ENCODE measurements at places on chromosomes 6 and 20.

DNA sequence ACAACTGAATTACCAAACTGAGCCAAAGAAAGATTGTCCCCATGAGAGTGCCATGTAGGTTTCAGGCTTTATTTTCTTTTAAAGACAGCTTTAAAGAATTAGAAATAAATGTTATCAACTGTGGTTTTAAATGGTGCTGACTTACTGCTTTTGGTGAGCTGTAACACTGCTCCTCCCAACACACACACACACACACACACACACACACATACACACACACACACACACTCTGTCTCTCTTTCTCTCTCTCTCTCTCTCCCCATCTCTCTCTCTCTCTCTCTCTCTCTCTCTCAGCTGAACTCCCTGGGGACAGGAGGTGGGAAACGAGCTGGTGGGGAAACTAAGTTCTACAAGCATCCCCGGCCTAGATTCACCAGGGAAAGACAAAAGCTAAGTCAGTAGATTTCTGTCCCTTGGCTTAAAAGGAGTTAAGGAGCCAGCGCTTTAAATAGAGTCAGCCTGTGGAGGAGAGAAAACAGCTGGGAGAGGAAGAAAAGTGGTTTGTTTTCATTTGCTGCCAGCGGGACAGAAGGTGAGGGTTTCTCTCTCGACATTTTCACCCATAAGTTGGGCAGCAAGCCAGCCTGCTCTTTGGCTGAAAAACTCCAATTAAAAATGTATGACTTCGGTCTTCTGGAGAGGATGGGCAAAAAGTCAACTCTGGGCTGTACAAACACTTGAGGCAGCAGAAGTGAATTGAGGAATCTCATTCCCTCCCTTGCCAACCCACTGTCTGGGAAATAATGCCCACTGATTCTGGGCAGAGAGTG is 27.4 kb downstream of the CBLN4 start:
- DNase-seq: no peak

DNA sequence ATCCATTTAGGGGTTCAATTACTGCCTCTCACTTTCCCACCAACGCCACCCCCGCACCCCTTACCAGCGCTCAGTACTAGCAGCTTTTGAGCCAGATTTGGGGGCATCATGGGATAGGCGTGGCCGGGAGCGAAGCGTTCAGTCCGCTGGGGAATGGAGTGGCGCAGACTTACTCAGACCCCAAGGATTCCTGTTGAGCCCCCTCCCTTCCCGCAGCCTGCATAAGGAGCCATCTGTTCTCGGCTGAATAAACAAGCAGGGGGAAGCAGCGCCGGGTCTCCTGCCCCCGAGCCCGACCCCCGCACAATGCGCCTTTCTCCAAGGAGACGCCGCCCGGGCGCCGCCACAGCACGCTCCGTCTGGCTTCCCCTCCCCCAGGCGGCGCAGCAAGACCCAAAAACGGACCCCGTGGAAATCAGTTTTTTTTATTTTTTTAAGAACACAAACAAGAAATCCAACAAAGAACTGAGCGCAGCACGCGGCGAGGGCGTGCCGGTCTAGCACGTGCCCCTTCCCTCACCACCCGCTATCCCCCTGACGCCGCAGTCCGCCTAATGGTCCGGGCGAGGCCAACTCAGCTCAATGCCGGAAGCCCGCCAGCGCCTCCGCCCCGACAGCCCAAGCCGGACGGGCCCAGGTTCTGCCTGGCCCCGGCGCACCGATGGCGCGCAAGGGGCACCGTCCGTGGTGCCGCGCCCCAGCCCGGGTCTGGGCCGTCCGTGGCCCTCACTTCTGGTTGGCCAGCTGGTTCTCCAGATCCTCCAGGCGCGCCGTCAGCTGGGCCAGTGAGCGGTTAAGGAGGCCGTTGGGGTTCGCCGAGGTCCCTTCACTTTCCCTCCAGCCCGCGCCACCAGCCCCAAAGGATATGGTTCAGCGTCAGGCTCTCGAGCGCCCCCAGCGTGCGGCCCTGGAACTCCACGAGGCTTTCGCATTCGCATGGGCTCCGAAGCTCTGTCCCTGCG is 13.3 kb upstream of the RBPJL start:
- DNase-seq: peak; percentile 92

- peak; percentile 13 for DNase-seq
These were observed 45.6 kb upstream of the SGK1 start for GRCh38 chr6:134363323-134364039.

DNA sequence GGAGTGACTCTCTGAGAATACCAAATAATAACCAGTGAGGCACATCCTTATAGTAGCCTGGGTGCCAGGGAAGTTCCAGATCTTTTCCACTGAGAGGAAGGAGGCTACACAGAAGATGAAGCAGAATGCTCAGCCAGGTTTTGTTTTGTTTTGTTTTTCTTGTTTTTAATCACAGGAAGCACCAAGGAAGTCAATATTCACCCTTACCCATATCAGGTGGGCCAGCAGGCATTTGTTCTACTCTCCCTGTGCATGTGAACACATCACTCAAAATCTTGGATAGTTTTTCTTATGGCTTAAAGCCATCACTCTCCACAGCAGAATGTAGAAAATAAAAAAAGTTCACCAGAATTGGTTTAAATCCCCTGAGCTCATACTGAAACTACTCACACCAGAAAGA is 10.5 kb downstream of the SLC17A1 start:
- DNase-seq: no peak

- DNase-seq: no peak
These were observed 36.9 kb upstream of the ADGRF1 start for GRCh38 chr6:47078991-47079390.

DNA sequence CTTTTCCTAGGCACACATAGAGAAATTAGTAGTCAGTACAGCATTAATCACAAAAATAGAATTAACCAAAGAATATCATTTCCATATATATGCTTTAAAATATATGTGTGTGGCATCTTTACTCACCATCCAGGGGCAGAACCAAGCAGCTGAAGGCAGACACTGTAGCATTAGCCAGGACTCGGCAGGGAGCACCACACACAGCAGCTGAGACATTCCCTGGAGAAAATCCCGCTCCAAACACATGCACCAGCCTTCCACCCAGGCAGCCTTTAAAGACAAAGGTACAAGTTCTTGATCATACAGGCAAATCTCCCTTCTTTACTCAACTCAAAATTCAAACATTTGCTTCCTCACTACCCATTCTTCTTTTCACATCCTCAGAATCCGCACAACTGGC is 64.7 kb downstream of the PKHD1 start:
- DNase-seq: no peak

GRCh38 chr6:163398115-163398514 is 16.4 kb upstream of the QKI start:
- DNase-seq: no peak

- peak; percentile 58 for DNase-seq
These were observed 36.5 kb upstream of the BCLAF1 start for GRCh38 chr6:136326038-136326553.

- DNase-seq: peak; percentile 42
These were observed 185.0 kb upstream of the PDE10A start for GRCh38 chr6:165848086-165848426.

- peak; percentile 48 for DNase-seq
These were observed 97.4 kb upstream of the JARID2 start for GRCh38 chr6:15148356-15148946.

DNA sequence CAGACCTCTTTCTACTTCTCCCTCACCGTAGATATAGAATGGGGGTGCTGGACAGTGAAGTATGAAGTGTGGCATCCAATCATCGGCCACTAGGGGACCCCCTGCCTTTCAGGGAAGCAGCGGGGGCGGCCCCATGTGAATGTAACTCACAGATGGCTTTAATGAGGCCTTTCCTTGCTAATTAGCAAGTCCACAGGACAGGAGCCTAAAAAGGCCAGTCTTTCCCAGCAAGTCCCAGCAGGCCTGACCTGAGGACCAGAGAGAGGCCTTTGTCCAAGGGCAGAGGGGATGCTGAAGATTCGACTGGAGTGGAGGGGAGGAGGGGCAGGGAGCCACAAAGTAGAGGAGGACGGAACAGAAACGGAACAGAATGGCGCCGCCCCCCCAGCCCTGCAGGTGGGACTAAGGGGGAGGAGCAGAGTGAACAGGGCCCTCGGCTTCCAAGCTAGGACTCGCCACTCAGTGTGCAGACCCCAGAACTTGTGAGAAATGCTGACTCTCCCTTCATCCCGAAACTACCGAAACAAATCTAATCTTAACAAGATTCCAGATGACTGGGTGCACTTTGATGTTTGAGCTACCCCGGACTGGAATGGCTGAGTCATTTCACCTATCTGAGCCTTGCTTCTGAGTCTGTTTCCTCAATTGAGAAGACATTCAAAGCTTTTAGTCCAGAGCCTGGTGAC is 5.8 kb downstream of the C6orf132 start:
- DNase-seq: peak; percentile 93

DNA sequence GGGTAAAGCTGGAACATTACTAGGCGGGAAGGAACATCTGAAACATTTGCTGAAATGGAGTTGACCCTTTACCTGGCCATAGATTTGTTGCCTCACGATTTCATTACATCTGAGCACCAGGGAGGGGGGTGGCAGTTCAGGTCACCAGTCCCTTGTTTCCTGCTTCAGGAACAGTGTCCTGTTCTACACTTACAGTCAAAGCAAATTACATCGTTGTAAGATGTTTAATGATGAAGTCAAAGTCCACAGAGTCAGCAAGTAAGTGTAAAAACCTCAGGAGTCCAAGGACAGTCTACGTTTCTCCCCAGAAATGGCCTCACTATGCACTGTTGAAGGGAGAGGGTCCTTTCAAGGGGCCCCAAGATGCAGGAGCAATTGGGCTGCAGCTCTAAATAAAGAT is 8.9 kb upstream of the MICB start:
- DNase-seq: no peak

DNA sequence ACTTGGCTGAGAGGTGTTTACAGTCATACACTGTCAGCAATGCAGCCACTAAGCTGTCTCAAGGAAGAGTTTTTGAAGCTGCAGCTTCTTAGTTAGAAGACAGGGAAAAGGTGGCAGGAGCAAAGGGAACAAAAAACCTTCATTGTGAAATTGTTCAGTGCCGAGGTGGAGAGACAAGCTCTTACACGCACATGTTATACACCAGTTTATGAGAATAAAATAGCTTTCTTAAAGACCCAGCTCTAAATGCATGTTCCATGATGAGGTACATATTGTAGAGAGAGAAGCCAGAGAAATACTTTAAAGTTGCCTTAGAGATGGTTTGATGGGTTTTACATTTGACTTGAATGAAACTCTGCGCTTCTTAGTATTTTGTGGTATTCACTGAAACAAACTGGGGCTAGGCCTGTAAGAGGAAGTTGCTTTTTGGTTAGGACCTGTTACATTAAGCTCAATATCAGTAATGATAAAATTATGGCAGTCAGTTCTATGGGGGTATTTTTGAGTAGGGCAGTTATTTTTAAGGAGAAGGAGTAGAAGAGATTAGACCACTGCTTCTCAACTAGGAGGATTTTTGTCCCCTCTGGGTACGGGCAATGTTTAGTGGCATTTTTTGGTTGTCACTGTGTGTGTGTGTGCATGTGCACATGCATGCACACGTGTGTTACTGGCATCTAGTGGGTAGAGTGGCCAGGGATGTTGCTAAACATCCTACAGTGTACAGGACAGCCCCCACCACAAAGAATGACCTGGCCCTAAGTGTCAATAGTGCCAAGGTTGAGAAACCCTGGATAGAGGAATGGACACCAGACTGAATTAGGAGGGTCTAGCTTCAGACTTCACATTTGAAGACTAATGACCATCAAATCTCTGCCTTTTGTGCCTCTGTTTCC is 9.8 kb downstream of the NEDD9 start:
- DNase-seq: no peak

DNA sequence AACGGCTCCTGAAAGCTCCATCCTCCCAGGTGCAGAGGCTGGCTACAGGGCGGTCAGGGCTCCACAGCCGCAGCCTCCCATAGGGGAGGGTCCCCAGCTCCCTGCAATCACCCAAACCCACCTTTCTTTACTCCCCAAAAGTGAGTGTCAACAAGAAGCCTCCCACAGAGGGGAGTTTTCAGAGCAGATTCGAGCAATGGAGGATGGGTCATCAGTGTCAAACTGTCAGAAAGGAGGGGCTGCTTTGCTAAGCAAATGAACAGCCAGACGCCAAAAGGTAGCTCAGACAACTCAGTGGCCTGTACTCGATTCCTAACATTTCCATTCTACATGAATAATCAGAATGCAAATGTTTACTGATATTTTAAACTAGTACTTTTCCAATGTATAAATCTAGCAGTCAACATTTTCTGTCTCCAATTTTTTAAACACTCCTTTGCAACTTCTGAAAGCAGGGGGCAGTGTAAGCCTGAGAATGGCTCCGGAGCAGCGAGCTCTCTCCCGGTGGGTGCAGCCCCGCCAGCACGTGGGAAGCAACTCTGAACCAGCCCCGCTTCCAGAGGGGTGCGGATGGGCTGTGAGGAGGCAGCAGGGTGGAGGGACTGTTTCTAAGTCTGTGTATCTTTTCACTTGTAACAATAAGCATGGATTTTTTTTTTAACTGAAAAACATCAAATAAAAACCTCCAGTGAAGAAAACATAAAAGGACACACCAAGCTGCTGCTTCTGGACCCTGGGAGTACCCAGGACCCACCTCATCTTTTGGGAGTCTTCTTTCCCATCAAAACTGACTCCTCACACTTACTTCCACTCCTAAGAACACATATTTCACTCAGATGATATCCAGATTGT is 54.9 kb downstream of the TAF4 start:
- DNase-seq: peak; percentile 64

DNA sequence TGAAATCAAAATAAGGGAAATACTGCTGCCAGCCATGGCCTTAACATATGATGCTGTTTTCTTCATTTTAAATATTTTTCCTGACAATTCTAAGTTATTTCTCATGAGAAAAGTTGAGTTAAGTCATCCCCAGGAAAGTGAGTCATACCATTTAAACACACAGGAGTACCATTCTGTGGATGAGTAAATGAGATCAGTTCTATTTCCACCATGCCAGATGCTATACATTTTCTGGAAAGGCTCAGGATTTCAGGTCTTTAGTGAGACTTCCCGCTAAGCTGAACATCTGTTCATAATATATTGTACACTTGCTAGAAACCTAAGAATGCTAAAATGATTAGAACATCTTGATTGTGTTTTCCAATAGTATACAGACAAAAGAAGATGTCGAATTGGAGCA is 256.2 kb upstream of the MANEA start:
- DNase-seq: no peak

GRCh38 chr6:55212156-55212555 is 37.8 kb downstream of the HCRTR2 start:
- DNase-seq: no peak

DNA sequence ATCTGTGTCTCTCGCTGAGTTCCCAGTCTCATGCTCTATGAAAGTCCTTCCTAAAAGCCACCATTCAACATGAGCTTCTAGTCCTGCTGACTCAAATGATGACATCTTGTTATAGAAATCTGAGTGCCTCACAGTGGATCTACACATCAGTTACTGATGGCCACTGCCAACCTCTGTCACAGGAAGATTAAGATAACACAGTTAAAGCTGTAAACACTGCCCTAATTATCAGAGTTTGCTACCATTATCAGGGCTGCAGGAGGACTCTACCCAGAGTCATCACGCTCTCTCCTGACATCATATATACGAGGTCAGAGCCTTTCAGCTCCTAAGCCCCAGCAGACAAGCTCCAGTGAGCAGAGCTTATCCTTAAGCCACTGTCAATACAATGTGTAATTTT is 63.2 kb downstream of the HIVEP2 start:
- peak; percentile 85 for DNase-seq

DNA sequence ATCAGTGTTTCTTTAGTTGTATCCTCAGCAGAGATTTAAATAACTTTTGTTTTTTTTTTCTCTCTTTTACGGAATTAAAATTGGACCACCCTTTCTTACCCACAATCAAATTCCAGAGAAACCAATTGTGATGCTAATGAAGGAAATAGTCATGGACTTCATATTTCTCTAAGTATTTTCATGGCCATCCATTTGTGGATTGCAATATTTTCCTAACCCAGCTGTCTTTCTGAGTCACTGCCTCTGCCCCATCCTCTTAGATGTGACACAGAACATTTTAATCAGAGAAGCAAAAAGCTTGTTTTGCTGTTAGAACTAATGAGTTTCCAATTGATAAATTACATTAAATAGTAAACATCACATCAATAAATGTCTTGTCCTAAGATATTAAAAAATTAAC is 405.5 kb upstream of the ADGRB3 start:
- DNase-seq: no peak
